ENCODE measurements at places on chromosomes 1 and 21.

- DNase-seq = no peak
Observed at GRCh38 chr1:240621249-240621648, 9.3 kb upstream of the GREM2 start.

GRCh38 chr1:150544204-150544603 lies 5.0 kb upstream of the ADAMTSL4 start:
- DNase-seq = no peak

- no peak for DNase-seq
Observed at GRCh38 chr1:227072991-227073390, 132.9 kb downstream of the COQ8A start.

DNA sequence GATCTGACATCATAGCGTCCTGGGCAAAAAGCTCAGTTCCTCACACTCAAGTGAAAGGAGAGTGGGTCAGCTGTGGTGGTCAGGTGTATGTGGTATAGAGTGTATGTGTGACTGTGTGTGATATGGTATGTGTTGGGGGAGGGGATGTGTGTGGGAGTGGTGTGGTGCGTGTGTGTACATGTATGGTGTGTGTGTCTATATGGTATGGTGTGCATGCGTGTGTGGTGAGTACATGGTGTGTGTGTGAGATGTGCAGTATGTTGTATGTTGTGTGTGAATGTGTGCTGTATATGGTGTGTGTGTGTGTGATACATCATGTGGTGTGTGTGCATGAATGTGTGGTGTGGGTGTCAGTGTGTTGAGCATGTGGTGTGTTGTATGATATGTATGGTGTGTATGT lies 20.9 kb downstream of the FAM3B start:
- no peak for DNase-seq

GRCh38 chr1:36831186-36831810 lies 203.0 kb downstream of the GRIK3 start:
- no peak for DNase-seq

DNA sequence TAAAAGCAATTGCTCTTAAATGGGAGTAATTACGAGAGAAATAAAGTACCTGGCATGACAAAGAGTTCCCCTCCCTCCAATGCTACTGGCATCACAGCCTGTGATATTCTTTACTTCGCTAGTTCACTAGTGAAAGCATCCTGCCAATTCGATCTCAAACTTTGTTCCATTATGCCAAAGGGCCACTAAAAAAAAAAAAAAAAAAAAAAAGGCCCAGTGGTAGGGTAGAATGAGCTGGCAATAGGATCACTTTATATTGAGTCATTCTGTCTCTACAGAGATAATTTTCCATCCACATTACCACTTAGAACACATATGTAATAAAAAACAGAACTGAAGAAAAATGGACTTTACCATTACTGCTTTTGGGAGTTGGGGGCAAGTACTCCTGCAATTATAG lies 11.2 kb downstream of the PUM1 start:
- no peak for DNase-seq

GRCh38 chr1:79497193-79497773 lies 490.8 kb upstream of the ADGRL4 start:
- DNase-seq = no peak

GRCh38 chr1:202264300-202264699 lies 70.7 kb downstream of the LGR6 start:
- DNase-seq = no peak

- no peak for DNase-seq
Observed at GRCh38 chr1:10968411-10968826, 44.0 kb upstream of the TARDBP start.

- no peak for DNase-seq
Observed at GRCh38 chr1:225545649-225546048, 107.3 kb downstream of the ENAH start.

- no peak for DNase-seq
Observed at GRCh38 chr1:244659694-244660093, 6.8 kb downstream of the DESI2 start.

DNA sequence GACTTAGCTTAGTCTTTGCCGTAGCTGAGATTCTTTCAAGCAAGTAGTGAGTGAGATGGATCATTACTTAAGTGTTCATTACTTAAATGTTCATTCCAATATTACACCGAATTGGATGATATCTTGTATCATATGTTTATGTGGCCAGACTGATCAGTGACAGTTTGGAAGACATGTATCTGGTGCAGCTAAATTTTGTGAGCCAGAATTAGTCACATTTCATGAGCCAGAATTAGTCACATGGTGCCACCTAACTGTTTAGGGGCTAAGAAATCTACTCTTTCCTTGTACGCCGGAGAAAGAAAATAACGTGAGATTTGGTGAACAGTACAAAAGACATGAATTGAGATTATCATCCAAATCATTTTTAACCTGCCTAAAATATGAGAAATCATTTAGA lies 355.6 kb downstream of the USP25 start:
- DNase-seq = no peak

GRCh38 chr1:160859166-160859565 lies 3.5 kb downstream of the CD244 start:
- no peak for DNase-seq

- DNase-seq = no peak
Observed at GRCh38 chr1:16989676-16990391, 9.4 kb upstream of the MFAP2 start.

GRCh38 chr1:114097109-114097508 lies 56.6 kb downstream of the SYT6 start:
- no peak for DNase-seq

DNA sequence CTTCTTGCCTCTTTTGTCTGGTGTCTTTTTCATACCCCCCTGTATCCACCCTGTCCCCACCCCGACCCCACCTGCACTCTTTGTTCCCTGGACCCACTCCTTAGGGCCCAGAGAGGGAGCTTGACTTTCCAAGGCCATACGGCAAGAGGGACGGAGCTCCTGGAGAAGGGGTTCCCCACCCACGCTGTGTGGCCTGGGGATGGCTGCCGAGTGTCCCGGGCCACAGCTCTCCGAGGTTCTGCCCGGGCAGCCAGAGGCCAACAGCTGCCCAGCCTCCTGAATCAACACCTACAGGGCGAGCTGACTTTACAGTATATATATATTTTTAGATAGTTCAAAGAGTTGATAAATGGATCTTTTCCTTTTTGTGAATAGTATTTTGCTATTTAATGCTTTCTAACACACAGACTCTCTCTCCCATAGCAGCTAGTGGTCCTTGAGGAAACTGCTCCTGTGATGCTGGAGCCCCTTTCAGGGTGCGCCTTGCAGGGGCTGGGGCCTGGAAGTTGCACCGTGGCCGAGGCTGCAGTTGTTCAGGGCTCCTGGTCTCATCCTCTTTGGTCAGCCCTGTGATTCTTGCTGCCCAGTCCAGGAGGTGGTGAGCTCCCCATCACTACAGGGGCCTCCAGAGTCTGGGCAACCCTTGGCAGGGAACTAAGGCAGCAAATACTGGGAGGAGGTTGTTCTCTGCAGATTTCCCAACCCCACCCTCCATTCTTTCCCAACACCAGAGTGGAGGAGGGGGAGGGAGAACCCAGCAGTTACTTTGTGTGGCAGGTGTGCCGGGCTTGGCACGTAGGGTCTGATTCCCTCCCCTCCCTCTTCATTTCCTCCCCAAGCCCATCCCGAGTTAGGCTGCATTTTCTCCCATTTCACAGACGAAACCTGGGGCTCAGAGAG lies 321.6 kb downstream of the PTPRU start:
- DNase-seq = no peak

GRCh38 chr1:108843390-108844137 lies 13.3 kb downstream of the AKNAD1 start:
- no peak for DNase-seq

DNA sequence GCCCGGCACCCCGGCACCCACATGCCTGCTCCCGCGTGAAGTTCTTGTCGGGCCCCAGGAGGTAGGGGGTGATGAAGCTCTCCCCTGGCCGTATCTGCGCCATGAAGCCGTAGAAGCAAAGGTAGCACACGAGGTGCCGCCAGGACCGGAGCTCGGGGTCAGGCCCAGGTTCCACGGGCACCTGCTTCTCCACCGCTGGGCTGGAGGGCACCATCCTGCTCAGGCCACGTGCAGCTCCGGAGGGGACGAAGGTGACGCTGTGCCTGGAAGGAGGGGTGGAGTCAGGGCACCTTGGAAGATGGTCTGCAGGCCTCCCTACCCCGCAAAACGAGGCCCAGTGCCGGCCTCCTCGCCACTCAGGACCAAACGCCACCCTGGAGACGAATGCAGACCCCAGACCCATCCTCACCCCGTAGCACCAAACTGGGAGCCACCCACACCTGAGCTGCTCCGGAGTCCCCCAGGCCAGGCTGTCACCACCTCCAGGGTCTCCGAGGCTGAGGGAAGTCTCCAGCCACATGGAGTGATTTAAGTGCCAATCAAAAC lies 4.4 kb downstream of the SLC19A1 start:
- DNase-seq = no peak

GRCh38 chr1:168589167-168589566 lies 12.8 kb downstream of the XCL1 start:
- no peak for DNase-seq

DNA sequence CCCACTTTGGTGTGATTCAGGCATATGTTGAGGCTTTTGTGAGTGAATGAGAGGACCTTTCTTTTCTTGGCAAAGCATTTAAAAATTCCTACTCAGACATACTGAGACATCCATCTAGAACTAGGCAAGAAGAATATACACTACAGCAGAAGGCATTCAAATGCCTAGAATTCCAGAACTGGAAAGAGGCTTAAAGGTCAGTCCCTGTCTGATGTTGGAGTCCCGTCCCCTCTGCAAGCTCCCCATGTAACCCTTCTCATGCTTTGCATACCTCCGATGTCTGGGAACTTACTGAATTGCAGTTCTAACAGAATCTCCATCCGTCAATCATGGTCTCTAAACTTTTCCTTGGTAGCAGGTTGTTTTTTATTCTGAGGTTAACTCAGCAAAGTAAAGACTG lies 152.9 kb downstream of the ATP6V1G3 start:
- no peak for DNase-seq

GRCh38 chr1:20729155-20729931 lies 3.2 kb downstream of the SH2D5 start:
- DNase-seq = no peak

- no peak for DNase-seq
Observed at GRCh38 chr1:208423526-208423925, 179.3 kb upstream of the PLXNA2 start.

GRCh38 chr1:40648928-40649591 lies 16.4 kb downstream of the RIMS3 start:
- DNase-seq = no peak

GRCh38 chr21:32909393-32909792 lies 116.3 kb upstream of the OLIG2 start:
- no peak for DNase-seq

DNA sequence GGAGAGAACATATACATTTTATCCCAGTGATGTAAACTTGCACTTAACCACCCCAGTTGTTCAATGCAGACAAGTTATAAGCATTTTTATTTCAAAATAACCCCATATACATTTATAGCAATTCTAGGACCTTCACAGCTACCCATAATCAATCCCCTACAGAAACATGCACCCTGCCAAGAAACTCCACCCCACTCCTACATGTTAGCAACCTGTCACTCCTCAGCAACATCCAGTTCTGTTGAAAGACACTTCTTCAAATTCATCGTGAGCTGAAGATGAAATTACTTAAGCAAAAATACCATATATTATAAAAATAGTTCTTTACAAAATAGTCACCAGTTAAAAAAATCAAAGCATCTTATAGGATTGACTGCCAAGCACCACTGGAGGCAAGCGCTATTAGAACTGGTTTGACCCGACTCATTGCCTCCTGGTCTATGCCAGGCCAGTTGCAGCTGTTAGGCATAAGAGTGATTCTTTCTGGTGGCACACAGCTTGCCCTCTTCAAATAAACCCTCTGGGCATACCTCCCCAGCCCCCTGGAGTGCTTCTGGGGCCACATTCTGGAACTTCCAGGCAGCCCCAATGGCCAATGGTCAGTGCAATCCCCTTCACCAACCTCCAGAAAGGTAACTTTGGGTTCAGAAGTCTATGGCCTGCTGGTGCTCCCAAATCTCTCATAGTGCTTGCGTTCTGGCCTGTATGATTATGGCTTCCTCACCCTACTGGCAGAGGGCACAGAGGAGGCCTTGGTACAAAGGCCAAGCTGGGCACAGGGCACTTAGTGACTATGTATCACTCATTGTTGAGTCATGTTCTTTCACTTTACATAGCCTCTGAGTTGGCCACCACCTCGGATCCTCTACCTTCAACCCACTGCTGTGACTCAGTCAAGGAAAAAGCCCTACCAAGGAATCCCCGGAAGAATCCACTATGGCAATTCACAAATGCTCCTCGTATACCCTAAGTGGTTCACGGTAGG lies 72.2 kb upstream of the RALGPS2 start:
- DNase-seq = no peak

DNA sequence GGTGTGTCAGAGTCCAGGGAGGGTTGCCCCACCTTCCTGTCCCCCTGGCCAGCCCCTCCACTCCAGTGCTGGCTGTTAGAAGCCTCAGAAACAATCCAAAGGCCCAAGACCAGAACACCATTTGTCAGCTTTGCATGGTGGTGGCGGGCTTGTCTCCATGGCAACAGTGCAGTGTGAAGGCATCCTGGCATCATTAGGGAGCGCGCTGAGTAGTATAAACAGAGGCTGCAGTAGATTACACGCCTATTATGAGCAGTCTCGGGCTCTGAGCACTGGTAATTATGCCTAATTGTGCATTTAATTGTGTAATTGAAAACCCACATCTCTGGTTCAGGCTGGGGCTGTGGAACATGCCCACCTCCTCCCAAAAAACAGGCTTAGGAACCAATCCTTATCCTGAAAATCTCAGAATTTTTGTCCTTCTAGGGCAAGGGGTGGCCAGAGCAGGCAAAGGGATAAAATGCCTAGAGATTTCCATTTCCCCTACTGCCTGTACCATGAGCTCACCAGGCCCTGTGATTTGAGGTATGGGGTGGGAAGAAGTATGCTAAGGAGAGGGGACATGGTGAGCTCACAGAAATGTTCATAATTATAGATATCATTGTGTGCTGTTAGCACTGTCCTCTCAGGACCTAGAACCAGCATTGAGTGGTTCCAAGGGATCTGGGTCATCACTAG lies 11.7 kb downstream of the NKAIN1 start:
- DNase-seq = no peak

- no peak for DNase-seq
Observed at GRCh38 chr1:61620536-61620935, 104.4 kb downstream of the TM2D1 start.

DNA sequence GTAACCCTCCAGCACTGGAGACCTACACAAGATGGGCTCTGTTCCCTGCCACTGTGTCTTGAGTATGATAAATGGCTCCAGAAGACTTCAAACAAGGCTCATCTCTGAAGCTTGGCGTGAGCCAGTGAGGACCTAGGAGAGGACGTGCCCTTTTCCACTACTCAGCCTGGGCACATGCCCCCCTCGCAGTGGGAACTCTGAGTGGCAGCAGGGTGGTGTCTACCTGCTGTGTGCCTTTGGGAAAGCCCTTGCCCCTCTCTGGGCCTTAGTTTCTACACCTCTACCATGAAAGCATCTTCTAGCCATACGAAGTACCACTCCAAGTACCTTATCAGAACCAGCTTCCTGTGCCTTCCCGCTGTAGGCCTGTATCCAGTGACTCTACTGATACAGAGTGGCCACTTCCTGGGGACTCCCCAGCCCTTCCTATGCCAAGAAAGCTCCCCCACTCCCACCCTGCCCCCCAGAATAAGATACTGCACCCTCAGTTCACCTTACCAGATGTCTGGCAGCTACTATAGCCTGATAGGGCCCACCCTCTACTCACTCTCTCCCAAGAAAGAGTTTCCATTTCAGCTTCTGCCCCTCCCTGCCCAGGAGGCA lies 3.1 kb upstream of the MOB3C start:
- DNase-seq = no peak

- no peak for DNase-seq
Observed at GRCh38 chr1:6279613-6280383, 18.9 kb upstream of the GPR153 start.

Data from stimulated activated CD4-positive, alpha-beta T cell treated with anti-CD3 and anti-CD28 coated beads, Interleukin-1b, Interleukin-23, amount 100 ng/mL, for 1 hour (primary cell).